ENCODE measurements at places on chromosomes 6 and 20.
A peak's percentile ranks its signal among the peaks of the same experiment; 100 is the strongest.

GRCh38 chr6:166523782-166524559 is 62.5 kb downstream of the RAMACL start:
- no peak for DNase-seq

GRCh38 chr6:4434655-4435054 is 299.3 kb upstream of the ECI2 start:
- DNase-seq = no peak

DNA sequence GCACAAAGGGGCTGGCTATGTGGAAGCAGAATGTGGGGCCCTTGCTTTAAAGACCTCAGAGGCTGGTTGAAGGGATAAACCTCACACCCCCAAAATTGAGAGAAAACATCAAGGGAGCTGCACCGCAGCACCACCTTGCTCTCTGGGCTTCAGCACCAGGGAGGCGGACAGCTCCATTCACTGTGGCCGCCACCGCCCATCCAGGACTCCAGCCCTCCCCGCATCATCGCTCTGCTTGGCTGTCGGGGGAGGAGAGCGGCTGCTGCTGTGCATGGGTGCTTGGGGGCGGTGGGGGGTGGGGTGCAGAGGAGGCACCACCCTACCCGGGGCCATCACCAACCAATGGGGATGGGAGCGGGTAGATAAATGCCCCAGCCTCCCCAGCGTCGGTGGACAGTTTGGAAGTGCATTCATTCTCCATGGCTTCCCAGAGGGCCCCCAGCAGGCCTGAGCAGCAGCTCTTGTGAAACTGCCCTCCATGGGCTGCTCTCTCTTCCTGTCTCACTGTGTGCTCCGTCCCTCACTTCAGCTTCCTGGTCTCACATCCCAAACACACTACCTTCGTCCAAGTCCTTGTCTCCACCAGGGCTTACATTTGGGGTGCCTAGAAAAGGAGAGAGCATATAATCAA is 75.7 kb upstream of the BHLHE23 start:
- DNase-seq = peak; percentile 33

GRCh38 chr6:155974811-155975323 is 519.2 kb upstream of the NOX3 start:
- no peak for DNase-seq

DNA sequence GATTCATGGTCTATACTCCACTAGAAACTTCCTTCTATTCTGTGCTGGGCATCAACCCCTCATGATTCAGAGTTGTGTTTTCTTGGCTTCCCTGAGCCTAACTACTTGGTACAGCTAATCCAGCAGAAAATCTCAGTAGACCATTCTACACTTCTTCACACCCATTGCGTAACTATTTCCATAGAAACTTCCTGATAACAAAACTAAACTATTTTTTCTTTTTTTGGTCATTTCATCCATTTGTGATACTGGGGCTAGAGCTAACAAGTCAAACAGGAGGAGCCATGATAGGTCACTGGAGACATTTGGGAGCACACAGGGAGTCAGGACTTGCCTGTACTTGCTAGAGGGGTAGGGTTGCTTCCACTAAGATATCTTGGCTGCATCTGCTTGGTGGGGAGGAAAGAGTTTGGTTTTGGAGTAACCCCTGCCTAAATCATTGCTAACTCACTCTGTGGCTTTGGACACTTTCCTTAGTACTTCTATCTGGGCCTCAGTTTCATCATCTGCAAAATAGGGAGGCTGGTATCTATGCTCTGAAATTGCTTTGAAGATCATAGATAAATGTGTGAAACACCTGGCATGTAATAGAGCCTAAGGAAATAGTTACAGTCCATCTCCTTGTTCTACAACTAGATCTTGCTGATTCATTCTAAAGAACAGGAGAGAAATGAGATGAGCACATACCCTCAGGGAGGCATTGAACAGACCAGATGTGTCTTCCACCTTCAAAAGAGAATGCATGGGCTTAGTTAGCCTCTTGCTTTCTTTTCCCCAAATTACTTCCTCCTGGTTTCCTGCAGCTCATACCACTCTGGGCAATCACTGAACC is 127.9 kb upstream of the ADGRF1 start:
- DNase-seq = no peak

DNA sequence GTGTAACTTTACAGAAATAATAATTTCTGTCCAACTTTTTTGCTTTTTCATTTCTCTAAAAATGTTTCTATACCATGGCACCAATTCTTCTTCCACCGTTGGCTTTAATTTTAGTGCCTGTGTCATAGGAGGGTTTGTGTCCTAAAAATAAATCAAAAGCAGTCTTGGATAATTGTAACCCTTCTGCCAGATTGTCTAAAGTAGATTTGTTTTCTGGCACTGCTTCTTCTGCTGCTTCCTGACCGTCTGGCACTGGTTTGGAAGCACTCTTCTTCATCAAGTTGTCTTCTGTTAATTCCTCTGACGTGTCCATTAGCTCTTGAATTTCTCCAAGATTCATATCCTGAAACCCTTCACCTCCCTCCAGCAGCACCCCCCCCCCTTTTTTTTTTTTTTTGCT is 33.1 kb downstream of the SCAF8 start:
- DNase-seq = no peak

DNA sequence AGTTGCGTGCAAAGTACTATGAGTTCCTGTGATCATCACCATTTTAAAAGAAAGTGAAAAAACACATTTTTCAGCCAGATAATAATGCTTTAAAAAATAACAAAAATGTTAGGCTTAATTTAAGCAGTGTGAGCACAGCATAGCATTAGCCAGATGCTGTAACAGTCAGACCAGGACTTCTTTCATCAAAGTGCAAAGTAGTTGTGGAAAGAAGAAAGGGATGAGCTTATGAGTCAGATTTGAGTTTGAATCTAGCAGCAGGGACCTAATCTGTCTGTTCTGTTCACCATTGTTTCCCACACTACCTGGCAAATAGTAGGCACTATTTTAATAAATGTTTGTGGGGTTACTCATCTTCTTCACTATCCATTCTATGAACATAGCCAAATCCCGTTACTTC is 70.1 kb downstream of the KLHL32 start:
- no peak for DNase-seq

- peak; percentile 70 for DNase-seq
These were observed 80.4 kb upstream of the BTN3A2 start for GRCh38 chr6:26284537-26285142.

- no peak for DNase-seq
These were observed 5.3 kb downstream of the SLC2A12 start for GRCh38 chr6:134047124-134047523.

DNA sequence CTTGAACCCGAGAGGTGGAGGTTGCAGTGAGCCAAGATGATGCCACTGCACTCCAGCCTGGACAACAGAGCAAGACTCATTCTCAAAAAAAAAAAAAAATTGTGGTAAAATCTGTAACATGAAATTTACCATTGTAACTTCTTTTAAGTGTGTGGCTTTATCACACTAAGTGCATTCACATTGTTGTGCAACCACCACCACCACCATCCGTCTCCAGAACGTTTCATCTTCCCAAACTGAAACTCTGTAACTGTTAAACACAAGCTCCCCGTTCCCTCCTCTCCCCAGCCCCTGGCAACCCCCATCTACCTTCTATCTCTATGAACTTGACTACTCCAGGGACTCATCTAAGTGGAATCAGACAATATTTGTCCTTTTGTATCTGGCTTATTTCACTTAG is 29.7 kb downstream of the PDRG1 start:
- no peak for DNase-seq

DNA sequence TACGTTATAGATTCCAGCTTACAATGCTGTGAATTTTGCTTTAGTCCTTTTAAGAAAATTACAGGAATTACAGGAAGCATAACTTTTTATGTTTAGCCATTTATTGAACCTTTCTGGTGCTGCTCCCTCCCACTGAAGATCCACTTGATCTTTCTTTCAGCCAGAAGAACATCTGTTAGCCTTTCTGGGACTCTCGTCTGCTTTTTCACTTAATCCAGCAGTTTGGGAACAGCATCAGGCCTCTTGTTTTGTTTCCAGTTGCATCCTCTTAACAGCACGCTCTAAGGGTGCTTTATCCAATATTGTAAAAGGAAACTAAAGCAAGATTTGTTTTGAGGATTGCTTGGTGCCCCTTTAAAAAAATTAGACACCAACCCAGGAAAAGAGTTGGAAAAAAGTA is 10.3 kb upstream of the CYP24A1 start:
- no peak for DNase-seq

DNA sequence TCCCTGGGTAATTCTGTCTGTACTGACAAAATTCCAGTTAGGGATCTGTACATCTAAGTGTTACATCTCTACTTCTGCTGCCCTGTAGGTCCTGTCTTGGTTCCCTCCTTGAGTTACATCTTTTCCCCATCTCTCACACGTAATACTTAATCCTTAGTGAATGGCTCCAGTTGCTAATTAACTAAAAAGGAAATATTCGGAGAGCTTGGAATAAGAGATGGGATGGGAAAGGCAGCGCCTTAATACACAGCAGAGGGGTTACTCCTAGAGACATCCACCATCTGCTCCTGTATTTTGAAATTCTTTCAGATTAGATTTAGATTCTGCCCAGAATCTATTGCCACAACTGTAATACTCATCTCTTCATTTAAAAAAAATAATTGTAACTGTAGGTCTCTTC is 384.0 kb downstream of the SAMD5 start:
- DNase-seq = no peak

GRCh38 chr6:133817460-133818047 is 71.4 kb upstream of the TCF21 start:
- peak; percentile 66 for DNase-seq

- DNase-seq = no peak
These were observed 973 bp downstream of the CD40 start for GRCh38 chr20:46119028-46119546.

DNA sequence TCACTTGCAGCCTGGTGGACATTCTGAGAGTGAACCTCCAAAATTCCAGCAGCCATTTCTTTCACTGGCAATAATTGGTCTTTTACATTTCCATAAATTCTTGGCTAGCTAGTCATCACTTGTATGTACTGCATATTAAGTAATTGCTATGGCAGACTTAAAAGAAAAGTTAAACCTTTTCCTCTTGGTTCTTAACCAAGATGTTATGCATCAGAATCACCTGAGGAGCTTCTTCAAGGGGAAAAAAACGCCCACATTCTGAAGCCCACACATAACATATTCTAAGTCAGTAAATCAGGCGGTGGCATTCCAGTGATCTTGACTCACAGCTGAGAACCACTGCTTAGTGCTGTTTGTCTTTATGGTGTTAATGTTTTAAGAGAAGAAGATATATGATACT is 37.0 kb downstream of the CDC40 start:
- no peak for DNase-seq

All from stimulated activated CD4-positive, alpha-beta T cell treated with anti-CD3 and anti-CD28 coated beads, Interleukin-15, amount 100 ng/mL, for 24 hours (primary cell).